CD4-positive, alpha-beta T cell treated with Interleukin-15 for 4 hours (primary cell): ENCODE measurements at places on chromosomes 13 and 19.

DNA sequence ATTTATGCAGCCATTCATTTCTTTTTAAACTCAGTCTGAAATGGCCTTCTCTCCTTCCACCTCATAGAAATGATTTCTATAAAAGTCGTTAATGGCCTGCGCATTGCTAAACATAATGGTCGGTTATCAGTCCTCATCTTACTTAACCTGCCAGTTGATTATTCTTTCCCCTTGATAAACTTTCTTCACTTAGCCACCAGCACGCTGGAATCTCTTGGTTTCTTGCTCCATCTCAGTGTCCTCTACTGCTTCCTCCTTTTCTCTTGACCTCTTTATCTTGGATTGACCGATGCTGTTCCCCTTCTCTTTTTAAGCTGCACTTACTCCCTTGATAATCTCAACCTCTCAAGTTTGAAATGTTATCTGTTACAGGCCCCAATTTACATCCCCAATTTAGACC, 12.2 kb upstream of the CLC start:
- no peak for DNase-seq

GRCh38 chr19:8501981-8502380, 459 bp downstream of the PRAM1 start:
- DNase-seq, result no peak

DNA sequence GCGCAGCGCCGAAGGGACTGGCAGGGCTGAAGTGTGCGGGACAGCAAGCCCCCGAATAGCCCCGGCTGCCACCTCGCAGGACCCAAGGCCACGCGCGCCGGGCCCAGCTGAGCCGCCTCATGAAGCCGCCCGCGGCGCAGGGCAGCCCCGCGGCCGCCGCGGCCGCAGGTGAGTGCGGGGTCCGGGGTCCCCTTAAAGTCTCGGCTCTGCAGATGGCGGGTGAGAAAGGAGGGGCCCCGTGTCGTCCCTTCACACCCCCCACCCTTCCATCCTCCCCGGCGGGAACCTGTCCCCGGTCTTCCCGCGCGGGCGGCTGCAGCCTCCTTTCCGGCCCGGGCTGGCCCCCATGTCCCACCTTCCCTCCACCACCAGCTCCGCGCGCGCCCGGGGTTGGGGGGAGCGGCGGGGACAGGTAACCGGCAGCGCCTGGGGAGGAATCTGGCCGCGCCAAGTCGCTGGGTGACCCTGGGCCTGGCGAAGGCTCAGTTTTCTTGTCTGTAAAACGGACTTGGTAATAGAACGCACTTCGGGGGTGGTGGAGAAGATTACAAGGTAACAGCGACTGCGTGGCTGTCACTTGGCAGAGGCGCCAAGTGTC, 338 bp downstream of the RGCC start:
- DNase-seq, result peak; percentile 40

DNA sequence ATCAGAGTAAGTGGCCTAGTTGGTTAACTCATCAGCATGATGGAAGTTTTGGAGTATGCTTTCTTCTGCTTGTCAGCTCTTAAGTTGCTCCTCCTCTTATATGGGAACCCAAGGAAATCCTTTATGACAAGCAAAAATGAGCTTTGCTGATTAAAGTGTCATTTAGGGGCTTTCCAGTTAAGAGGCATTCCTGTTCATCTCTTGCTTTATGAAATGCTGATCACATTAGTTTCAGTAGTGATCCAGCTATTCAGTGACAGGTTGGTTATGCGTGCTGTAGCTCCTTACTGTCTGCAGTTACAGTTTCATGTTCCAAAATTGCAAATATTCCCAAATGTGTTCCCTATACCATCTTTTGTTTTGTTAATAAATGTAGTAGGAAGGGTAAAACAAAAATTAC, 146.6 kb downstream of the CDK8 start:
- DNase-seq, result no peak
